ENCODE measurements at places on chromosomes 4 and X.

DNA sequence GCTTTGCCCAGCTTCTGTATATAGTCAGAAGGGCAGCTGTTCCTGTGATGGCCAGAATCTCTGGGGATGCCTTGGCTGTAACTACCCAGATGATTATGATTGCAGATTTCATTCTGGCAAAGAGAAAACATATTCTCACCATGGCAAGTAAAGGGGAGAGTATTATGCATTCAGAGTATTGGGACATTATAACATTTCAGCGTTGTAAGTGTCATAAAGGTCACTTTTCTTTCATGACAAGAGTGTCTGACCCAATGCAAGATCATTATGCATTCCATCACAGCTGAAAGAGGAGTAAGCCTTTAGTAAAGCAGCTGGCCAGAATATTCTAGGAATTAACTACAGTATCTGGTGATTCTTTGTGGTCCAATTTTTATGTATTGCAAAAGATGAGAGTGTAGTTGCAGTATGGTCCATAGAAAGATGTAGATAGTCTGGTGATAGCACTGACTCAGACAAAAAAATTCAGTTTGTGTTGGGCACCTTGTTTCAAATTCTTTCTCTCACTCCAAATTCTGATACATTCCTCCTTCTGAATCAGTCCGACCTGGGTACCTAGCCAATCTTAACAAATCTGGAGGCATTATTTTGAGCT, 2366.3 kb downstream of the PCDH7 start:
- DNase-seq, result no peak

GRCh38 chr4:170122252-170122651, 32.5 kb upstream of the AADAT start:
- DNase-seq, result no peak

DNA sequence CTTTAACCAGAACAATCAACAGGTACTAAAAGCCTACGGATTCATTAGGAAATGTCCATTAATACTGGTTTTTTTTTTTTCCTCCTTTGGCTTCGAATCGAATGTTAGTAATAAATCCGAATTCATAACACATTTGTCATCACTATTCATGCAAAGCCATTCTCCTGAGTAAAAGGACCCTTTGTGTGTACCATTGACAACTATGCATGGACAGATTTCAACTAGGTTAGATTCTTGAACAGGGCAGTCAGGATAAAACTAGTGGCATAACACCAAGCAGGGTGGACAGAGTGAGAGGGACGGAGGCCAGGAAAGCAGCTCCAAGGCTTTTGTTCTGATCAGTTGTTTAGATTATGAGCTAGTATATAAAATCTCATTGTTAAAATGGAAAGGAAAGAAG, 1722.0 kb upstream of the TENM3 start:
- no peak for DNase-seq

DNA sequence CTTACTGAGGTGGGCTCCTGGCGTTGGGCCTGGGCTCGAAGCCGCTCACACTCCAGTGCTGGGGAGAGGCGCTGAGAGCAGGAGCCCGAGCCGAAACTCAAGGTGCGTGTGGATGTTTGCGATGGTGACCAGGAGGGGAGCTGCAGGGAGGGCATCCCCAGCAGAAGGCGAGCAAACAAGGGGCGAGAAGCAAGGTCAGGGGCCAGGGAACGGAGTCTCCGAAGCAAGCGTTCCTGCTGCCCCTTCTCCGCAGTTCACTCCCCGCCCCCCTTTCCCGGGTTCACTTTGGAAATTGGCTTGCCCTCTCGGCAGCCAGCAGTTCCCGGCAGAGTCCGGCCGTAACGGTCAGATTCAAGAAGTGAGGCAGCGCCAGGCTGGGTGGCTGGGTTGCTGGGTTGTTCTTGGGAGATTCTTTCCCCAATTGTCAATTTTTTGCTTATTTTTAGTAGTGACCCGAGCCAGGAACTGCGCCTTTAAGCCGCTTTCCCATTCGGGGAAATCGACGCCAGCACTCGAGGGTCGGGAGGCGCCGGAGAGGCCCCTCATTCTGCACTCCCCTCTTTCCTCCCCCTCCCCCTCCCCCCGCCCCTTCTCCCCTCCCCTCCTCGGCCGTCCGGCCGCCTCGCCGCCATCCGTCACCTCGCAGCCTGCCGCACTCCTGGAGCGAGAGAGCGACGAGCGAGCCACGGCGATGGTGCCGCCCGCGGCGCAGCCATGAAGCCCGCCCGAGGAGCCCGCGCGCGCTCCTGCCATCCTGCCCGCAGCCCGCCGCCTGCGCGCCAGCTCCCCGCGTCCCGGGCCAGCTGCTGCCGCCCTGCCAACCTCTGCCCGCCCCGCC, at the start of gene FRMPD3:
Gene FRMPD3 (plus strand): TSS at position 655 of the 838 bp plus-strand sequence. CDS start 76,937 bp downstream, outside the sequence.
- DNase-seq, result no peak

DNA sequence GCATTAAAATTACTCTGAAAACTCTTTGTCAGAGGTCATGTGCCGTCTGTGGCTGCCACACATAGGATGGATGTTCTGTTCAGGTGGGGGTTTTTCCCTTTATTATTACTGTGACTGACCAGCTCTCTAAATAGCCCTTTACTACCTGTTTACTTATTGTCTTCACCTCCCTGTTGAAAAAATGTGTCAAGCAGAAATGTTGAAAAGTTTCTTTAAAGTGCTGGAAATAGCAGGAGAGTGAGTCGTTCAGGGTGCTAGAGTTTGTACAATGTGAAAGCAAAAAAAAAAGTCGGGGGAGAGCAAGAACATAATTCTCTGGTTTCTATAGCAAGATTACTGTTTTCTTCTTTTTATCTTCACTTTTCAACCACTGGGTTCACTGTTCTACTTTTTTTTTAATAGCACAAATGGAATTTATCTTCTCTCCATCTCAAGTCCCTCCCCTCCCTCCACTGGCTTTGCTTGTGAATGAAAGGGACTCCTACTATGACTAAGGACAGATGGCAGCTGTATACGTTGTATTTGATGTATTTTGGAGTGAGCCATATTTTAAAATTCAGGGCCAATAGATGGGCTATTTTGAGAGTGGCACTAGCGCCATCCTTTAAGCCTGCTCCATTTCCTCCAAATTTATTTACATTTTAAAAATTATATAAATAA, 33.3 kb downstream of the ARX start:
- DNase-seq, result no peak

- DNase-seq, result no peak
These were observed 50.1 kb upstream of the ACSL4 start for GRCh38 chrX:109782994-109783700.

DNA sequence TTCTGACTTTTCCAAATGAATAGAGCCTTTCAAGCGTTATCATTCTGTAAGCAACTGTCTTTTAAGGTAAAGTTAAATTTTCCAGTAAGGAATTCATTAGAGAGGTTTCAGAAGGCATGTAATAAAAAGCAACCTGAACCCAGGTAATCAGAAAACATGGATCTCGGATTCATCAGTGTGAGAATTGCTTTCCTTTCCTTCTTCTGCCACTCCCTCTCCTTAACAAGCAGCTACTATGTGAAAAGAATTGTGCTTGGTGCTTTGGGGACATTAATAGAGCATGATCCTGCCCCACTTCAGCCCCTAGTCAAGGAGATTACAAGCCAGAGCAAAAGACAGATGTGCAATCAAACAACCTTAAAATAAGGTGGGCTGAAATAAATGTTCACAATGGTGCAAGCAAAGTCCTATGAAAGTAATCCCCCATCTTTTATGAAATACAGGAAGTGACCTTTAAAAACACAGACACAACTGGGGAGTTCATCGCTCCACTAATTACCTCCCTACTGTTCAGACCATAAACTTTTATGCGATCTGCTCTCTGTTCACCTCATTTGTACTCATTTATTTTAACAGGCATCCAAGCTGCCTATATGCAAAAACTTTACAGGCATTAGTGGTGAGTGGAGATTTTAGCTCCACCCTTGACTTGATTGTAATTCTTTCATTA, 122.9 kb upstream of the RASGEF1B start:
- DNase-seq, result no peak

GRCh38 chrX:31228415-31228832, 156.6 kb upstream of the FTHL17 start:
- no peak for DNase-seq

DNA sequence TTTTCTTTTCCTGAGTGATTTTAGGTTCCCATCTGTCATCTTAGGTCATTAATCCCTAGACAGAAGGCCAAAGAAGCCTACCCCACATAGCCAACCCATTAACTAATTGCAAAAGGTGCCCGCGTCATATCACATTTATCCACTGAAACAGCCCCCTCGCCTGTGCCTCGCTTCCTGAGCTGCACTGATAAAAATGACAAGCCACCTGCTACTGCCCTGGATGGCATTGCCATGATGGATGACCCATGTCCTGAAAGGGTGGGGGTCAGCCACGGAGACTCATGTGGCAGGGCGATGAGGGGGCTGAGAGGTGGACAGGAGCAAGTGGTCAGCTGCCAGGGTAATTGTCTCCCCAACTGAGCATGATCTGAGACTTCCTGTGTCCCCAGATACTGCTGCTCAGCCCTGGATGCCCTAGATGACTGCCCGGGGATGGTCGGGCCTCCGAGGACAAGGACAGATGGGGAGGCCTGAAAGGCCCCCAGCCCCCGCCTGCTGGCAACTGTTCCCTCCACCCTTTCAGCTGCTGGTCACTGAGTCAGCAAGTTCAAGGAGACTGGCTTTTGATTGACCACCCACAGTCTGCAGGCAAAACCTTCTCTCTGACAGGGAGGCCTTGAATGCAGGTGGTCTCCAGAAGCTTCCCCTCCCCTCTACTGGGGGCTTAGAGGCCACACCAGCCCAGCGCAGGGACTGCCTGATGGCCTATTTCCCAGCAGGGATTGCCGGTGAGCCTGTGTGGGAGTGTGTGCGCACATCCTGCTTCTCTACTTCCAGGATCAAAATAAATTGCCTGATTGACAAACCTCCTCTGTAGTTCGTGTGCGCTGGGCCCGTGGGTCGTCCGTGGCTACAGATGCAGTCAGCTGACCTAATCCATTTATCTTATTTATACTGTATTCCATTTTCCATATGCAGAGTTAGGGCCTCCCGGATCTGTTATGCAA, 496.3 kb downstream of the BCOR start:
- no peak for DNase-seq

DNA sequence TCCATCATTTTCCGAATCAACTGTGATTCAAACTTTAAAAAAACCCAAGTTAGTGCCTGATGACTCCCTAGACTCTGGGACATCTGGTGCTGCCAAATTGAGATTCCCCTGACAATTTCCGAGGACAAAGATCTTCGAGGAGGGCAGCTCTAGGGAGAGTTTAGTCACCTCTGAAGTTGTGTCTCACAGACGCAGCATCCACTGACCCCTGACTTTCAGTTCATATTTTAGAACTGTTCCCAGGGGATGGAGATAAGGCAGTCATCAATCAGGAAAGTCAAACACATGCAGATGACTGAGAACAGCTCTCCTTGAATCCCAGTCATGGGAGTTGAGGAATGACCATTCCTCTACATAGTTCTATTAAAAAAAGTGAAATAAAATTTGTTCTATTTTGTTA, 643.9 kb downstream of the TRIML1 start:
- no peak for DNase-seq

DNA sequence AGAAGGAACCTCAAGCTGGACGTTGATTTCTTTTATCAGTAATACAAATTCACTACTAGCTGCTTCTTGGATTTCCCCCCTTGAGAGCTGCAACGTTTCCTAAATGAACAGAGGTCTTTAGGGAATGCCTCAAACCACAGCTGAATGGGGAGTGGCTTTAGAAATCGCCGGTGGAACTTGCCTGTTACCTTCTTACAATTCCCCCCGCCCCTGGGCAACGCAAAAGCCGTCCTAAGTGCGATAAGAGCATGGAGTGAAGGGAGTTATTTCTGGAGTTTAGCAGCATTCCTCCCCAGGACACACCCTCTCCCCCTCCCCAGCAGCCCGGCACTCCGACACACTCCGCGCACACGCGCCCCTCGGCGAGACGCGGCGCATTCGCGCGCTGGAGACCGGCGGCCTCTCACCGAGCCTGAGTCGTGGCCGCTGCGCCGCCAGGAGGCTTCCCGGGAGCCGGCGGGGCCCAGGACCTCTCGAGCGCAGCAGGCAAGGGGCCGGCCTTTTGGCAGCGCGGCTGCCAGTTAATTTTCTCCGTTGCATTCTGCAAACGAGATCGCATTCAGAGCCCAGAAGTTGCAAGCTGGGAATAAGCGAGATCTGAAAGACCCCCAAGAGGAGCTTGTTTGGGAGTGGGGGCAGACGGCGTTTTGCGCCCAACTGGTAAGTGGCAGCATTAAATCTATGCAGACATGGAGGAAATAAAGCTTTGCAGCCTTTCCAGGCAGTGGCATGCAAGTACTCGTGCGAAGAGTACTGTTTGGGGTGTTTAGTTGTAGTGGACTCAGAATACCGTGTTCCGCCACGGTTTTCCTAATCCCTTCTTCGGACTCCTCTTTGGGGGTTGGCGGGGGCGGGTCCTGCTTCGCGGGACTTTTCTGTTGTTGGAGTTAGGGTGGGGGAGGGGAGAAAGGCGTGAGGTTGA, 134.7 kb downstream of the PALLD start:
- DNase-seq, result no peak

GRCh38 chrX:119648421-119648775, 42.2 kb upstream of the NKRF start:
- DNase-seq, result no peak

GRCh38 chr4:83865417-83866150, 329.7 kb downstream of the GPAT3 start:
- no peak for DNase-seq

DNA sequence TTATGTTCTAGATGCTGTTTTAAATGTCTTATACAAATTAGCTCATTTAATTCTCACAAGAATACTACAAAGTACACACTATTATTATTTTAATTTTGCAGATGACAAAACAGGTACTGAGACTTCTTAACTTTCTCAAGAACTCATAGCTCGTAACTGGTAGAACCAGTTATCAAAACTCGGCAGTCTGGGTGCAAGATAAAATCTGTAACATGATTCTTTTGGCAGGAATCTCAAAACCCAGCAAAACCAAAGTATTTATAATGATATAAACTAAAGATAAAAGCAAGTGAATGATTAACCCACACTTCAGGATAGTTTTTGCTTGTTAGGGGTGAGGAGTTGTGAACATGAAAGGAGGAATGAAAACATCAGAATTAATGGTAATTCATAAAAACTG, 27.6 kb downstream of the CLNK start:
- DNase-seq, result no peak

DNA sequence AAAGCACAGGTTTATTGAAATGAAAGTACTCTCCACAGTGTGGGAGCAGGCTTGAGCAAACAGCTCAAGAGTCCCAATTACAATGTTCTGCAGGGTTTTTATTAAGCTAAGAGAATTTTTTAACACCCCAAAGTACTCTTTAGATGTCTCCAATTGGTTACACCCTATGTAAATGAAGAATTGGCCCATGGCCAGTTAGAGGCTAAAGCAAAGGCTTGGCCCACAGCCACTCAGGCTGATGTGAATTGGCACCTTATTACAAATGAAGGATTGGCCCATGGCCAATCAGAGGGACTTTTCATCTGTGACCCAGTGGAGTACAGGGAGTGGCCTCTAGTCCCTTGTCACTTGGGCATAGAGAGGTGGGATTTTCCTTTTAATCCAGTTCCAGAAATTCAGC, 30.1 kb upstream of the IQCM start:
- DNase-seq, result no peak

- DNase-seq, result no peak
These were observed 81.8 kb downstream of the GLUD2 start for GRCh38 chrX:121128925-121129877.

DNA sequence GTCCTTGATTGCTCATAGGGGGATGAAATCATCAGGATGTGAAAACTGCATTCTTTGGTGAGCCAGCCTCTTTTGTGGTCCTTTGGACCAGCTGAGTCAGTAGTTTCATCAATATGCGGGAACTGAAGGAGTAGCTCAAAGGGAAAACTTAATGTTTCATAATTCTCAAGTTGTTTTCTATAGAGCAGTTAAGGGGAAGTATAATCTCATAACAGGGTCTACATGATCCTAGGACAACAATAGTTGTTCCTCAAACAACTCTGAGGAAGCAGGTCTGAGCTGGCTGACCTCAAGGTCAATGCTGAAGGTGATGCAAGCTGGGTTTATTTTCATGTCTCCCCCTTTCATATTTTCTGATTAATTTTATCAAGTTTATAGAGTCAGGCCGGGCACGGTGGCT, 36.1 kb upstream of the IRF2 start:
- DNase-seq, result no peak
